AG10803 (cell line): ENCODE measurements at places on chromosomes 7 and 10.

- DNase-seq = peak; percentile 40
These were observed 49.0 kb downstream of the TES start for GRCh38 chr7:116259156-116259870.

DNA sequence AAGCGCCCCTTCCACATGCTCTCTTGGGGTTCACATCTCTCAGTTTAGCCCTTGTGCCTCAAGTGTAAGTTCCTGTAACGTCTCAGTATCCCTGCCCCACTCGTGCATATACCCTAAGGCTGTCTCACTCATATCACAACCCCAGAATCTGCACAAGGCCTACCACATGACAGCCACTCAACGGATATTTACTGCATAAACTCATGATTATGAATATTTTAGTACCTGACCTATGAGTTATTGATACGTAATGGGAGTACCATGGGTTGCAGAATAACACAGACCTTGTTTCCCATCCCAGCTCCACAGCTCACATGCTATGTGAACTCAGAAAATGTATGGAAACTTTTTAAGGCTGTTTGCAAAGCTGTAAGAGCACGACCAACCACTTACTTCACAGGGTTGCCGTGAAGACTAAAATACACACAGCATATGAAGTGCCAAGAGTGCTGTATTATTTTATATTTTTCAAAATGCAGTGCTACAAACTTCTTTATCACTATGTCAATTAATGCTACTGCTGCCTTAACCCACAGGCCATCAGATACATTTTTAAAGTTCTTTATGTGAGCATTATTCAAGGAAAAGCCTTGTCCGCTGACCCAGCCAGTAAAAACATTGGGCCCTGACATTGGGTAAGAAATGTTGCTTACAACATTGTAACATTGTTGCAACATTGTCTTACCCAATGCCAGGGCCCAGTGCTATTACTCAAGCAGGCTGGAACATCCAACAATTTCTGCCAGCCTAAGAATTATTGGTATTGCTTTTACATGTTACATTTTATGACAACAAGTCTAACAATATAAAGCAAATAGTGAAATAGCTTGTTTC is 97.2 kb downstream of the JAZF1 start:
- peak; percentile 92 for DNase-seq

DNA sequence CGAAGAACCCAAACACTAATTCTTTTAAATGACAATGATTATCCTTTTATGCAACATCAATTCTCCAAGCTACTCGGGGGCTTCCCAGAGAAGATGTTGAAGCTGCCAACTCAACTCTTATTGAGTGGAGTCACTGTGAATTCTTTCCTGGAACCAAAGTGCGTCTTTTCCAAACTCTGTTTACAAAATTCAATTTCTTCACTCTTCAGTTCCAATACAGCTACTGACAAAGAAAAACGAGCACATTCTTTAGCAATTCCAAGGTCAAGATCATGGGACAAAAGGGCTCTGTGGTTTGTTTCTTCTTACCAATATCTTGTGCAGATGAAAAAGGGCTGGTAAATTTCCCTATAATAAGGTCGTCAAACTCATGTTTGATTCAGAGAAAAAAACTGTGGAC is 74.2 kb downstream of the FAS start:
- DNase-seq = peak; percentile 31

GRCh38 chr10:68618234-68618633 is 58.1 kb downstream of the TET1 start:
- DNase-seq = no peak

DNA sequence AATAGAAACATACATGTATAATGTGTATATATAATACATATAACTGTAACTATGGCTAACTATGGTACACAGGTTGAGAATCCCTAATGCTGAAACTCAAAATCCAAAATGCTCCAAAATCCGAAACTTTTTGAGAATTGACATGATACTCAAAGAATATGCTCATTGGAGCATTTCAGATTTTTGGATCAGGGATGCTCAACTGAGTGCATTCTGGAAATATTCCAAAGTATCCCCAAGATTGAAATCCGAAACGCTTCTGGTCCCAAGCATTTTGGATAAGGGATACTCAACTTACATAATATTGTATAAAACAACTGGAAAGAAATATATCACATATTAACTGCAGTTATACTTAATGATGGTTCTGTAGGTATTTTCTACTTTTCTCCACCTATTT is 94.2 kb upstream of the ASAH2 start:
- DNase-seq = no peak

GRCh38 chr10:88163572-88163971 is 300.1 kb downstream of the PTEN start:
- no peak for DNase-seq

GRCh38 chr7:79063019-79063698 is 390.3 kb downstream of the MAGI2 start:
- peak; percentile 8 for DNase-seq

DNA sequence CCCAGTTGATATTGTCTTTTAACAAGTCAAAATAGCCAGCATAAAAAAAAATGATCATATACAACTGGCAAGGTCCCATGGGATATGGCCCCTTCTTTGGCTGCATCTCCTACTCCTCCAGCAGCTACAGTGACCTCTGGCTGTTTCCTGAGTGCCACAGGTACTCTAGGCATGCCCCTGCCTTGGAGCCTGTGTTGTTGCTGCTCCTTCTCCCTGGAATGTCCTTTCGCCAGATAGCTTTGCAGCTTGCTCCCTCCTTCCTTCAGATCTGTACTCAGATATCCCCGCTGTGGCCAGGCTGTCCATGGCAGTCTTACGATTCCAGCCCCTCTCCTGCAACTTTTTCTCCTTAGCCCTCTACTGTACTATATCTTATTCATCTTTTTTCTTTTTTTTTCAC is 23.3 kb downstream of the CNNM2 start:
- no peak for DNase-seq

DNA sequence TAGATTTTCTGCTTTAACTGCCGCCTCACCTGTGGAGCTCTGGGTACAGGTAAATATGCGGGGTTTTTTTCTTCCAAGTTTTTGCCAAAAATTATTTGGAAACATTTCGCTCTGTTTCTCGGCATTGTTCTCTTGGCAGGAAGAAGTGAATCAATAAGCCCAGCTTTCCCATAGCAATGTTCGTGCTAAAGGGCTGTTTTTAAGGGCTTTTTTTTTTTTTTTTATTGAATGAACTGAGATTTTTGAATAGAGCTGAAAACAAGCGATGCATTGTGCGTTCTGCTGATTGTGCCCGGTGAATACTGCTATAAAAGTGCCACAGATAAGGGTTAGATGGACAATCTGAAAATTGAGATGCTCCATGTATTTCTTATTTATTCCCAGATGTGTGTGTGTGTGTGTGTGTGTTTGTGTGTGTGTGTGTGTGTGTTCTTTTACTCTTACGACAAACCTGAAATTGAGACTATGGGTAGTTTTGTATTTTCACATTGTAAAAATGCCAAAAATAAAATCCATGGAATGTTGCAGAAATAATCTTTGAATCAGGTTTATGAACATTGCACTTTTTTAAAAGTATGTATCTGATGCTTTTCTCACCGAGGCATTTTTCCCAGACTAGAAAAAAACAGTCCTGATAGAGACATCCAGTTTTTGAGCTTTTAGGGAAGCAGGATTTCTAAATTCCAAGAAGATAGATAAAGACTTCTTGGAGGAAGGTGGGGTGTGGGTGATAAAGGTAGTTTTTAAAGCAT is 30.5 kb downstream of the KIAA1217 start:
- DNase-seq = no peak

DNA sequence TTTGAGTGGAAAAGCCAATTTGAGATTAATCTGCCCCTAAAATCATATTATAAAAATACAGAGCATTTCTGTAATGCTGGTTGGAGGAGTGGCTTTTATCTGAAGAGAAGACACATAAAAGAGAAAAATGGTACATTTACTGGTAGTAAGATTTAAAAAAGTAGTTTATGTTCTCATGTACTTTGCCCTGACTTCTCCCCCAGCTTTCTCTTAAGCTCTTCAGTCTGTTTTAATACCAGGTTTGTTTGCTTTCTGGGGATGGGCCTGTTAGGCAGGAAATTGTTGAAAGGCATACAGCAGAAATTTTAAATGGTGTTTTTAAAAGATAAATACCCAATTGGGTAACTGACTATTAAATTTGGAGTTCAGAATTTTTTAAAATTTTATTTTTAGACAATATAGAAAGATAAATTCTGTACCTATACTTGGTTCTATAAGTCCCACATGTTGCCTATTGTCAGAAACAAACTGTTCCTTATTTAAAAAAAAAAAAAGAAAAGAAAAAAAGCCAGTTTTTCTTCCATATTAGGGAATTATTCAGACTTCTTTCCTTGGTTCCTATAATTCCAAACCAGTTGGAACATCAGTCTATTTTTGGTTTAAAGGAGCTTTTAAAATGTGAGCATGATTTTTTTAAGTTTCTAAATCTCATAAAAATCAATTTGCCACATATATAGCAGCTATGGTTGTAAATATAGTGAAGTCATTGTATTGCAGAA is 136.6 kb downstream of the ARID5B start:
- no peak for DNase-seq

DNA sequence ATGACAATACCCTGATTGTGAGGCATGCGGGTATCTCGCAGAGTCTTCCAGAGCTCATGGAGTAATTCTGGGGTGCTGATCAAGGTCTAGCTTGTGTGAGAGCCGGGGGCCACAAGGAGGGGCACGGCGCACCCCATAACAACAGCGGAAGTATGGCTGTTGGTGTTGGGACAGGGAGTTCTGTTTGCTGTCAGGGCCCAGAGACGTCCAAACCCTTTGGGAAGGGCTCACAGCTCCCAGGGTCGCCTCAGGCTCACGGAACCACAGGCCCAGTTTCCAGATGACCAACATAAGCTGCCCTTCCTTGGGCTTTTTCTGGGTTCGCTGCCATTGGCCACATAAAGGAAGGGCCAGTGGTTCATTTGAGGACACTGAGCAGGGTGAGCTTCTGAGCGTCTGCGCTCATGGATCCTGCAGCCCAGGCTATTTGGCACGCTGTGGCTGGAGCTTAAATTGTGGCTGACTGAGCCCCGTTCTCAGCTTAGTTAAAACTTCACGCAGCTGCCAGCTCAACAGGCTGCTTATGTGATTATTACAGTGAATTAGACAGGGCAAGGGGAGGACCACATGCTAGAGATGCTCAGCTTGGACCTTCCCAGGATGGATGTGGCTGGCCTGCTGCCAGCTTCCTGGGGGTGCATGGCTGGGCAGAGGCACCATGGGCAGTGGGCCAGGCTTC is 92.3 kb downstream of the DNAJB6 start:
- DNase-seq = no peak

- DNase-seq = no peak
These were observed 49.5 kb upstream of the CAPZA2 start for GRCh38 chr7:116812860-116813259.

GRCh38 chr10:16952080-16952479 is 134.9 kb upstream of the RSU1 start:
- no peak for DNase-seq

DNA sequence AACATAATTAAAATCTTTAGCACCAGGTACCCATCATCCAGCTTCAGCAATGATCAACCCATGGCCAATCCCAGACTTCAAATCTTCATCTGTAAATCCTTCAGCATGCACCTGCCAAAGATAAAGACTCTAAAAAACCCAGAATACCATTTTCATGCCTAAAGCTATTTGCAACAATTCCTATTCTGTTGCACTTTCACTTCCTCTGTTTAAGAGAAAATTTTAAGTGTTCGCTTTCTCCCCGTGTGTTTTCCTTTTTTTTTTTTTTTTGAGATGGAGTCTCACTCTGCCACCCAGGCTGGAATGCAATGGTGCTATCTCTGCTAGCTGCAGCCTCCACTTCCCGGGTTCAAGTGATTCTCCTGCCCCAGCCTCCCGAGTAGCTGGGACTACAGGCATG is 31.8 kb upstream of the HTR5A start:
- no peak for DNase-seq

GRCh38 chr10:35420827-35421552 is 84.7 kb downstream of the CCNY start:
- no peak for DNase-seq

GRCh38 chr10:119120413-119120867 is 16.5 kb downstream of the DENND10 start:
- peak; percentile 82 for DNase-seq

DNA sequence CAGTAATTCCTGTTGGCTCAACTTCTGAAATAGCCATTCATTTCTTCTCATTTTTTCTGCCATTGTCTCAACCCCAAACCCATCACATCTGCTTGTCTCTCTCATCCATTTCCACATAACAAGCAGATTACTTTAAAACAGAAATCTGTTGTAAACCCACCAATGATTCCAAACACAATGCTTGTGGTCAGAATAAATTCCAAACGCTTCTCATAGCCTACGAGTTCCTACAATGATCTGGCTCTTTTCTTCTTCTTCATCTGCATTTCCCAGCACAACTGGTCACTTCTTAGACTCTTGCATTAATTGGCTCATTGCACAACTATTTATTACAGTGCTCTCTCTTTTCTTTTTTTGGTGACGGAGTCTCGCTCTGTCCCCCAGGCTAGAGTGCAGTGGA is 364.1 kb downstream of the GATA3 start:
- peak; percentile 1 for DNase-seq

DNA sequence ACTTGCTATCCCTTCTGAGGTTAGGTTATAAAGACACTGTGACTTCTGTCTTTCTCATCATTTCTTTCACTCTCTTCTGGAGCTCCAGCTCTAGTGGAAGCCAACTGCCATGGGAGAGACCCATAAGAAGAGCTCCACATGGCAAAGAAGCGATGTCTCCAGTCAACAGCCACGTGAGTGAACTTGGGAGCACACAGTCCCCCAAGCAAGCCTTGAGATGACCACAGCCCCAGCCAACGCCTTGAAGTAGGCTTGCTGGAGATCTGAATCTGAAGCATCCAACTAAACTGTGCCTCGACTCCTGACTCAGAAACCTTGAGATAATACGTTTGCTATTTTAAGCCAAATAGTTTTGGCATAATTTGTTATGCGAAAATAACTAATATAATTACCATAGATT is 181.7 kb upstream of the GDF10 start:
- DNase-seq = no peak
